Panc1 (cell line): ENCODE measurements at places on chromosomes 13 and 19. TPM values are rescaled to one million over a fixed set of nuclear protein-coding genes. Genes with fewer than 3 reads are reported as not detected.

- H3K4me1 ChIP-seq: no peaks in the 10 kb centered on the region
- no peak for DNase-seq
- H3K27ac ChIP-seq: no peak overlapping the region
- H3K27me3 ChIP-seq: no peaks in the 10 kb centered on the region
Observed at GRCh38 chr13:93853912-93854311, 625.6 kb downstream of the DCT start.

Gene C3
- 5.0 TPM for total RNA-seq

Gene NDUFA11
- 242 TPM for total RNA-seq

GRCh38 chr13:48580896-48581295 is 48.0 kb upstream of the RCBTB2 start:
- H3K36me3 ChIP-seq: no peaks in the 10 kb centered on the region
- H3K4me1 ChIP-seq: peaks cover 6% of the 10 kb centered on the region; the same call in 1 of the 2 replicates
- DNase-seq: no peak

Gene FXYD5
- 33.6 TPM for total RNA-seq

GRCh38 chr13:113769106-113769505 is 10.1 kb downstream of the TMEM255B start:
- no peak overlapping the region for H3K4me3 ChIP-seq
- peaks cover 2% of the 10 kb centered on the region; the same call in 1 of the 2 replicates for H3K4me1 ChIP-seq
- H3K27ac ChIP-seq: no peak overlapping the region
- no peaks in the 10 kb centered on the region for H3K27me3 ChIP-seq
- no peak for DNase-seq

GRCh38 chr13:36068566-36068965 is 62.6 kb downstream of the DCLK1 start:
- DNase-seq: no peak
- H3K4me1 ChIP-seq: no peaks in the 10 kb centered on the region
- no peaks in the 10 kb centered on the region for H3K36me3 ChIP-seq
- H3K27ac ChIP-seq: no peak overlapping the region
